CD4-positive, alpha-beta T cell treated with Interleukin-1 beta for 1 hour (primary cell): ENCODE measurements at places on chromosomes 16 and 17.

DNA sequence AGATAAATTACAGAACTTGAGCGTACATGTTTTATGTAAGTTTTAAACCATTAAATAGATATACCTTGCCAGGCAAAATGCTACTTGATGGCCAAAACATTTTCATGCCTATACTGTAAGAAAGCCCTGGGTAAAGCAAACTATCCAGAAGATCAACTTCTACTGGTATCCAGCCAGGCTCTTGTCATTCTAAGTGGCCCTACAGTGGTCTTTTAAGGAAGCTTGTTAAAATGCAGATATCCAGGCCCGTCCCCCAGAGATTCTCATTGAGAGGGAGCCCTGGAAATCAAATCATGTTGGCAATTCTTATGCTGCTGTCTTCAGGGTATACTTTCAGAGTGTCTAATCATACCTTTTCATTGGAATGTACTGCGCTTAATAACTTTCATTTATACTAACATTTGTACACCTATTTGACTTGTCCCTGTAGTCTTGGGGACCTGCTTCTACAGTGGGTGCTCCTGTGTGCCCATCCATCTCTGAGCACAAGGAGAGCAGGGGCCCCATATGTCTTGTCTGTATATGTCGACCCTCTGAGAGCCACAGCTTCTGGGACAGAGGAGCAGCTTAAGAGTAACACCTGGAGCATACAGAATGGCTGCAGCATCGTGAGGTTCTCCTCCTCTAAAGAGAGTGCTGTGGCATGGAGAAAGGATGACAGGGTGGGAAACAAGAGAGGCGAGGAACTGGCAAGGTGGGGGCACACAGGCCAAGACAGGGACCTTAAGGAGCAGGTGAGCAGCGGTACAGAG is 43.6 kb upstream of the ANKFY1 start:
- no peak for DNase-seq

GRCh38 chr17:10019941-10020451 is 114.9 kb upstream of the RCVRN start:
- no peak for DNase-seq

DNA sequence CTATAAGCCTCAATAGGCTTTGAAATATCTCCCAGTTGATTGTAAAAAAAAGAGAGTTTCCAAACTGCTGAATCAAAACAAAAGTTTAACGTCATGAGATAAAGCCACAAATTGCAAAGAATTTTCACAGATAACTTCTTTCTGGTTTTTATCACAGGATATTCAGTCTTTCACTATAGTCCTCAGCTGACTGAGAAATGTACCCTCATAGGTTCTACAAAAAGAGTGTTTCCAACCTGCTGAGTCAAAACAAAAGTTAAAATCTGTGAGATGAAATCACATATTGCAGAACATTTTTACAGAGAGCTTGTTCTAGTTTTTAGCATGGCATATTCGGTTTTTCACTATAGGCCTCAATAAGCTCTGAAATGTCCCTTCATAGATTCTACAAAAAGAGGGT is 559.2 kb downstream of the KCNJ18 start:
- DNase-seq = no peak

- DNase-seq = no peak
Observed at GRCh38 chr17:38598536-38598935, 7.2 kb downstream of the SRCIN1 start.

GRCh38 chr16:63553980-63554379 is 1517.7 kb upstream of the CDH8 start:
- no peak for DNase-seq

DNA sequence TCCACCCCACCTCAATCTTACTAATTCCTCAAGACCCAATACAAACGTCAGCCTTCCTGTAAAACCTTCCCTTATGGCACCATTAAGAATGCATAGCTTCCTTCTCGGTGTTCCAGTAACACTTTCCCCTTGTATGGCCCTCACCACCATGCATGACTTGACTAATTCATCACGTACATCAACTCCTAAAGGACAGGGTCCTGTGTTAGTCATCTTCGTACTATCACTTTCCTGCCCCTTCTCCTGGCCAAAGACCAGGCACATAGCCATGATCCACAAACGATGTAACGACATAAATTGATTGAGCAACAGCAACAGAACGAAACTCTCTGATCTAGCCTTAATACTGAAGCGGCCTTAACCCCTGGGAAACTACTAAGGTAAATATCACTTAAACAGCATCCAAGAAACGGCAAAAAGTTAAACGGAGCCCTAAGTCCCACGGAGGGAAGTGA is 612 bp downstream of the PSMD12 start:
- DNase-seq = peak; percentile 46

- DNase-seq = peak; percentile 9
Observed at GRCh38 chr17:45171338-45172231, 9.9 kb downstream of the HEXIM2 start.

- peak; percentile 65 for DNase-seq
Observed at GRCh38 chr17:59914274-59914854, 21.4 kb downstream of the RPS6KB1 start.

GRCh38 chr17:71329310-71330098 is 791.3 kb upstream of the SOX9 start:
- DNase-seq = no peak

- DNase-seq = no peak
Observed at GRCh38 chr16:87583453-87584131, 18.7 kb upstream of the JPH3 start.

- DNase-seq = no peak
Observed at GRCh38 chr17:40473573-40474365, 27.7 kb downstream of the TNS4 start.

DNA sequence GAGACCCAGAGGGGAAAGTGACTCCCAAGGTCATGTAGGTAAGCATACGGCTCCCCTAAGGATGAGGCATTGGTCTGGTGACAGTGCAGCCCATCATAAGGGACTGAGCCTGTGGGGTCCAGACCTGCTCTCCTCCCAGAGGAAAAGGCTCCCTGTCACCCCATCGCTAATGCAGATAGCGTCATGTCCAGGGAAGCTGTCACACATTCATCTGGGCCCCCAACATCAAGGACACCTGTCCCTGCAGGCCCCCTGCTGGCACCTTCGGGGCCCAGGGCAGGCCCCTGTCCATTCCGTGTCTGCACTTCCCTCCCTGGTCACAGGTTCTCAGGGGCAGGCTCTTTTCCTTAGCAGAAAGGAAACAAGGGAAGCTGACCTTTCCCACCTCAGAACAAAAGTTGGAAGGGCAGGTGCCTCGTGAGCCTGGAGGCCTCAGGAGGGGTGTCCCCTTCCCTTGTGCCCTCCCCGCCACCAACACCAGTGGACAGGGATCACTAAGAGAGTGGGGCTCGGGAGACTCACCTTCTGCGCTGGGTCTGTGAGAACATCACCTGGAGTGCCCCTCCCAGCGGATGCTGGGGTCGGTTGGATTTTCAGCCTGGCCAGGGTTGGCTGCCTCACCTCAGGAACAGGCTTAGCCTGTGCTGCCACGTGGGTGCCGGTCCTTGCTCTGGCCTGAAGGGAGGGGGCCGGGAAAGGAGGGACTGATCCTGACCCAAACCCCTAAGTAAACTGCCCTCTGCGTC is 17.3 kb upstream of the LASP1NB start:
- no peak for DNase-seq

- DNase-seq = peak; percentile 53
Observed at GRCh38 chr17:49557312-49558024, 18.2 kb upstream of the NXPH3 start.

DNA sequence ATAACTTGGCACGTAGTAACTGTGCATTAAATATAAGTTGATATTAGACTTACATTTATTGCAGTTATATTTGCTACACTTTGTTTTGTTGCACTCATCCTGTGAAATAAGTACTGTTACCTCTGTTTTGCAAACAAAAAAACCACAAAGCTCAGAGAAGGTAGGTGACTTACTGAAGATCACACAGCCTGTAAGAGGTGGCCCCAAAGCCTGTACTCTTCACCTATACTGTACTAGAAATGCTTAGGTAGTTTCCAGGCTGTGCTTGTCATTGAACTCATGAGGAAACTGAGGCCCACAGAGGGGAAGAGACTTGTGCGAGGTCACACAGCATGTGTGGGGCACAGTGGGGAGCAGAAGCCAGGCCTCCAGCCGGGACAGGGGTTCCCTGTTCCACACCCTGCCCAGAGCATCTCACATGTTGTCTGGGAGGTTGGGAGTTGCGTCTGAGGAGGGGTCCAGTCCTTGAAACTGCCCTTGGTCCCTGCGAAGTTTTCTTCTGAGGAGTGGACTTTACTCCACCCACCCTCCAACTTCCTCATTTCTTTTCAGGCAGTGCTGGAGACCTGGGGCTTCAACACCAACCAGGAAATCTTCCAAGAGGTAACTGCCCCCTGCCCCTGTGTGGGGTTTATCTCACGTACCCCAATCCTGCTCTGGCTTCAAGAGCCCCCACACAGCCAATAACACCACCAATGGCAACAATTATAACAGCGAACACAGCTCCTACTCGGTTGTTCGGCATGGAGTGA is 13.0 kb downstream of the CETP start:
- no peak for DNase-seq

DNA sequence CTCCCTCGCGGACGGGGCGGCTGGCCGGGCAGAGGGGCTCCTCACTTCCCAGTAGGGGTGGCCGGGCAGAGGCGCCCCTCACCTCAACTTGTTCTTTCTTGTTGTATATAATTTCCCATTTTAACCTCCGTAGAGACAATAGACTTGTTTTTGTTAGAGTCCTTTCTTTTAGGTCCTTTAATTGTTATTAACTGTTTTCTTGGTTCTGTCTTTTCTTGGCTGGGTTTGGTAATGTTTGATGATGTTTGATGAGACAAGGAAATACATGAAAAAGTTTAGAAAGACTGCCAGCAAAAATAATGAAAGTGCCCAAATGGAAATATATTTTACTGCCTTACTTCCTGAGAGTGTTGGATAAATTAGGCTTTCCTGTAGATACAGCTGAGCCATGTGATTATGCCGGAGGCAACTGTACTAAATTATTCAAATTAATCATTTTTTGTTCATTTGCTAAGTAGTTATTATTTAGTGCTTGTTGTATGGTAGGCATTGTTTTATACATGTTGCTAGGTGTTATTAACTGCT is 30.9 kb downstream of the PRPSAP2 start:
- DNase-seq = no peak

DNA sequence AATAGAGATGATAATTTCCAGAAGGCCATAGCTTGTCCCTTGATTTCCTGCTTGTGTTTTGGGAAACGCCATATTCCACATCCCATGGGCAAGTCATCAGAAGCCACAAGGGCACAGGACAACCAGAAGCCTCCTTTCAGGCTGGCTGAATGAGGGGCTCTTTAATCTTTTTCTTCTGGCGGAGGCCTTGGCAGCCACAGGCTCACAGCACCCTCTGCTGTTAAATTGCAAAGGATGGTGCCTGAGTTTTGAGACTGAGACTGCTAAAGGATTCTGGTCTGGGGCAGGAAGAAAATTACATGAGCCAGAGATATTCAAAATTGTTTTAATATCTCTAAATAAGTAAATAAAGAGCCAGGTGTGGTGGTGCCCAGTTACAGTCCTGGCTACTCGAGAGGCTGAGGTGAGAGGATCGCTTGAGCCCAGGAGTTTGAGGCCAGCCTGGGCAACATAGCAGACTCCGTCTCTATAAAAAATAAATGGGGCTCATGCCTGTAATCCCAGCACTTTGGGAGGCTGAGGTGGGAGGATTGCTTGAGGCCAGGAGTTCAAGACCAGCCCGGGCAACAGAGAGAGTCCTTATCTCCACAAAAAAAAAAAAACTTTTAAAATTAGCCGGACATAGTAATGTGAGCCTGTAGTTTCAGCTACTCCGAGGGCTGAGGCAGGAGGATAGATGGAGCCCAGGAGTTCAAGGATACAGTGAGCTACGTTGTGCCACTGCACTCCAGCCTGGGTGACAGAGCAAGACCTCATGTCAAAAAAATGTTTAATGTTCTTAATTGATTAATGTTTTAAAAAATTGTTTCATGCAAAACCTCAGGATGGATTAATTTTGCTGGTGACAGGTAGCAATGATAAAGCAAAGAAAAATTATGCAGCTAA is 26.3 kb downstream of the AARSD1 start:
- DNase-seq = peak; percentile 22

- DNase-seq = peak; percentile 47
Observed at GRCh38 chr17:46818316-46818928, at the start of gene WNT3. Gene WNT3 (minus strand): TSS chr17:46818692. CDS start chr17:46818597, 95 bp downstream.

DNA sequence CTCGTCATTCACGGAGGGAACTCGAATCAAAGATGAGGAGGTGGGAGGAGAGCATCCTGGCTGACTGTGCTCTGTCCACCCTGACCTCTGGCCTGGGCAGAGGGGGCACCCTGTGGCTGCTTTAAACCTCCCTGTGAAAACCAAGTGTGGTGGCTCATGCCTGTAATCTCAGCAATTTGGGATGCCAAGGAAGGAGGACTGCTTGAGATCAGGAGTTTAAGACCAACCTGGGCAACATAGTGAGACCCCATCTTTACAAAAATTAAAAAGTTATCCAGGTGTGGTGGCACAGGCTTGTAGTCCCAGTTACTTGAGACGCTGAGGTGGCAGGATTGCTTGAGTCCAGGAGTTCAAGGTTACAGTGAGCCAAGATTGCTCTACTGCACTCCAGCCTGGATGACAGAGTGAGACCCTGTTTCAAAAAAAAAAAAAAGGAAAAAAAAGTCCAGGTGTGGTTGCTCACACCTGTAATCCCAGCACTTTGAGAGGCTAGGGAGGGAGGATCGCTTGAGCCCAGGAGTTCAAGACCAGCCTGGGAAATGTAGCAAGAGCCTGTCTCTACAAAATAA is 5.8 kb upstream of the CDK3 start:
- DNase-seq = no peak

DNA sequence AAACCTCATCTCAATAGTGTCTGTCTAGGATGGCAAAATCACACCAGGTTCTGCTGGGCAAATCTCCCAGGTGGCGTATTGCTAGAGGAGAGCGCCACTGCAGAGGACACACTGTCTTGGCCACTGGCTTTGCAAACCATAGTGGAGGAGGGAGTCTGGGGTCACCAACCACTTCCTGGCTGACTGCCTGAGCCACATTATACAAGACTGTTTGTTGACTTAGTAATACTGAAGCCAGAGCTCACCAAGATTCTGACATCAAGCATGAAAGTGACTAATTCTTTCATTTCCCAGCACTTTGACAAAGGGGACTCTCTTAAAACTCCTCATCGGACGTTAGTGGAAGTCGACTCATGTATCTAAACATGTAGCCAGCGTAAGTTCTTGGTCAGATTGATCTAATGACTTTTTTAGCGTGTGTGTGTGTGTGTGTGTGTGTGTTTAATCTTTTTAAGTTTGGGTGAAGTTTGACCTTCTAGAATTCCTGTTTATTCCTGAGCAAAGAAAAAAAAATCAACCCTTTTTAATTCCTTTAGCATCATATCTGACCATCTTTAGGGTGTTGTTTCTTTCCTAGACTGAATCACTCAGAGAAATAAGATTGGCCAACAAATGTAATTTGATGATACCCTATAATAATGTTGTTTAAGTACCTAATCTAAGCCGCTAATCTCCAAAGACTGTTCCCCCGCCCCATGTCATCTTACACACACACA is 13.7 kb downstream of the PITPNC1 start:
- DNase-seq = peak; percentile 54

- peak; percentile 86 for DNase-seq
Observed at GRCh38 chr17:7294614-7295153, at the start of gene YBX2. Gene YBX2 (minus strand): TSS chr17:7294639. CDS start chr17:7294500, 139 bp downstream.

GRCh38 chr16:2535625-2536013 is 2.2 kb upstream of the PDPK1 start:
- DNase-seq = no peak

- no peak for DNase-seq
Observed at GRCh38 chr16:27321013-27321915, 7.5 kb downstream of the IL4R start.

- DNase-seq = no peak
Observed at GRCh38 chr16:81482329-81483063, 37.9 kb downstream of the CMIP start.
